T1000 (cell line): ENCODE measurements at places on chromosomes 5 and 9.

DNA sequence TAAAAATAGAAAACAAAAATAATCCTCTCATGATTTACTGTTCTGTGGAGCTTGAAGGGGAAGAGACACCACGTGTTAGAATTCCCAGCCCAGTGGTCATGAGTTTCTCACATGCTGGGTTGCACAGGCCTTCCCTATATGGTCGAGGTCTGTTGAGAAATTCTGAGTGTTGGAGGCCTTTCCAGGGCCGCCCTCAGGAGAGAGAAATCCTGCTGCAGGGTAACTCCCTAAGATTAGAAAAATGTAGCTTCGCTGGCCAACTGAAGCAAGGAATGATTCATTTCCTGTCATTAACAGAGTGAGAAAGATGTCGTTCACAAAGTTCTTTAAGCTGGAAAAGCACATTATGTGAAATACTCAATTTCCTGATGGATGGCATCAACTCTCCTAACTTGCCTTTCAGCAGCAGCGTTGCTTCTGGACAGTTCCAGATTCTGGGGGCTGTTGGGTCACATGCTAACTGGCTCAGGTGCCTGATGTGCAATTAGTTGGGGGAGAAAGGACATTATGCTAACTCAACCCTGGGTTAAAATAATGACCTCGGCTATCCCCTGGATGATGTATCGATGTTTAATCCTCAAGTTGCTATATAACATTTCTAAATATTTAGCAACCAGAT lies 104.8 kb upstream of the CD180 start:
- DNase-seq: no peak

DNA sequence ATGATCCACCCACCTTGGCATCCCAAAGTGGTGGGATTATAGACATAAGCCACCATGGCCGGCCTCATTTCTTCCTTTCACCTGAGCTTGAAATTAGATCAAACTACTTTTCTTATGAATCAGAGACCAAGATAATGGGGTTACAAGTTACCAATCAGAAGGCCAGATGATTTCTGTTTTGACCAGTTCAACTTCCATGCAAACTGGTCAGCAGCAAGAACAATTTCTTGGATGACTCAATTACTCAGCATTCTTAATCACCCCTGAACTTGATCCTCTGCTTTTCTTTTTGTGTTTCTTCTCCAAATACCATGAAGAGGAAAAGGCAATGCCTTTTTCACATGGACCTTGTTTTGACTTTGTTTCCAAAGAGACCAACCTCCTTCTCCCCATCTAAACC lies 10.0 kb upstream of the PLIN2 start:
- DNase-seq: no peak

GRCh38 chr9:6409811-6410210 lies 3.2 kb upstream of the UHRF2 start:
- DNase-seq: no peak

- DNase-seq: no peak
Measured at GRCh38 chr5:10306114-10306513, 1.6 kb downstream of the CMBL start.

DNA sequence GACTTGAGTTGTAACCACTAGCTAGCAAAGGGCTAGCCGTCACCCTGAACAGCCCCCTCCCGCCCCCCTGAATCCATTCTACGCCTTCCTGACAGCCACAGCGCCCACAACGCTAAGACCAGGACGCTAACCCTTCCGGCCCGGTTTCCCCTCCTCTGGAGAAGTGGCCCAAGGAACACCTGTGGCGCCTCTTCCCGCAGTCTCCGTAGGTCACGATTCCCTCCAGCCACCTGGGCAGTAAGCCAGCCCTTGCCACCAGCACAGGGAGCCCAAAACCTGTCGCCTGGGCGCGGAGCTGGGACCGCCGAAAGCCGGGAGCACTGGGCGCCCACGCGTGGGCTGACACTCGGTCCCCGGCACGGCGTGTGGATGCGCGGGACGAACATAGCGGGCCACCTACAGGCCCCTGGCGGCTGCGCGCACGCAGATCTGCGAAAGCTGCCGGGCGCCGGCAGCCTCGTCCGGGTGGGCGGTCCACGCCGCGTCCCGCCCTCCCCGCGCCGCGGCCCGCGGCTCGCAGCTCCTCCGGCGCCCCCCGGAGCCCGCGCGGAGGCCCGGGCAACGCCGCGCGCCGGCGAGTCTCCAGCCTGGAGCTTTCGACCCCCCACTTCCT lies 596 bp downstream of the IRF1 start:
- DNase-seq: no peak

DNA sequence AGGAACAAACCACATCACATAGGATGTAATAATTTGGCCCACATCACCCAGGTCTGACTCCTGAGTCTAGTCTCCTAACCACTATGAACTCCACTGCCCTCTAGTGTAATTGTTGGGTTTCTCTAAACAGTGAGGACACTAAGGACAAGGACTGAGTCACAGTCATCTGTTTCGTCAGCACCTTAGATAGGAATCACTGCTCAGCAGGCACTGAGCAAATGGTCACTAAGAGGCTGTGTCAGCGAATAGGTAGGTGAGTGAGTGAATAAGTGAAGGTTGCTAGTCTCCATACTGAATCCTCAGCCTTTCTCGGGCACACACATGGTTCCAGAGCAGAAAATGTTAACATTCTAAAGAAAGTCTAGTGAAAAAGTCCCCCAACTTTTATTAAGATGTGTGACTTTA lies 278.6 kb downstream of the SPOCK1 start:
- DNase-seq: peak; percentile 35

DNA sequence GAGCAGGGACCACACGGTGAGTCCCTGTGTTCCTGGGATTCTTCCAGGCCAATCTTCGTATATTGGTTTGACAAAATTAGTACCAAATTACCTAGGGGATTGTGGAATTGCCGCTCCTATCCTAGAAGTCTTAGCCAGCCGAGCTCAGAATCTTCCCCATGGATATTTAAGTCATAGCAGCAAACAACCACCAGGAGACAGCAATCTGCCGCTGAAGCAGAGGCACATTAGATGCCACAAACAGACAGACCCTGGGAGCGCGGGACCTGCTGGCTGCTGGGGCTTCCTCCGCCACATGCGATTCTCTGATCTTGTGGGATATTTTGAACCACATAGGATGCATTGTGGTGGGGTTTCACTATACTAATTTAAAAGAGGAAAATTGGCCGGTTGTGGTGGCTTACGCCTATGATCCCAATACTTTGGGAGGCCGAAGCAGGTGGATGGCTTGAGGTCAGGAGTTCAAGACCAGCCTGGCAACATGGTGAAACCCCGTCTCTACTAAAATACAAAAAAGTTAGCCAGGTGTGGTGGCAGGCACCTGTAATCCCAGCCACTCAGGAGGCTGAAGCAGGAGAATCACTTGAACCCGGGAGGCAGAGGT lies 31.7 kb upstream of the ZBTB43 start:
- no peak for DNase-seq

GRCh38 chr5:168307925-168308584 lies 16.6 kb downstream of the WWC1 start:
- no peak for DNase-seq

DNA sequence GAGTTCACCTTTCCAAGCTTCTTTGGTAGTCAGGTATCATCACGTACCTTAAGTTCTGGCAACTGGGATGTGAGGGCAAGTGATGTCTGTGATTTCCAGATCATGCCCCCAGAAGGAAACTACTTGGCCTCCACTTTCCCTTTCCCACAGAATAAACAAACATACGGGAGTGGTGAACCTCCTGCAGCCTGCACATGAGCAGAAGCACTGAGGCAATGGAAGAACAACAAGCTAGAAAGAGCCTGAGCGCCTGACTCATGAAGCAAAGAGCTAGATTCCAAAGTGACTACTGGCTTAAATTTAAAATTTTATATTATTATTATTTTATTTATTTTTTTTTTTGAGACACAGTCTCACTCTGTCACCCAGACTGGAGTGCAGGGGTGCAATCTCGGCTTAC lies 35.0 kb downstream of the ARL15 start:
- DNase-seq: no peak

- no peak for DNase-seq
Measured at GRCh38 chr5:73363911-73364730, 84.5 kb downstream of the FOXD1 start.

- DNase-seq: no peak
Measured at GRCh38 chr9:23730364-23730763, 95.7 kb downstream of the ELAVL2 start.

DNA sequence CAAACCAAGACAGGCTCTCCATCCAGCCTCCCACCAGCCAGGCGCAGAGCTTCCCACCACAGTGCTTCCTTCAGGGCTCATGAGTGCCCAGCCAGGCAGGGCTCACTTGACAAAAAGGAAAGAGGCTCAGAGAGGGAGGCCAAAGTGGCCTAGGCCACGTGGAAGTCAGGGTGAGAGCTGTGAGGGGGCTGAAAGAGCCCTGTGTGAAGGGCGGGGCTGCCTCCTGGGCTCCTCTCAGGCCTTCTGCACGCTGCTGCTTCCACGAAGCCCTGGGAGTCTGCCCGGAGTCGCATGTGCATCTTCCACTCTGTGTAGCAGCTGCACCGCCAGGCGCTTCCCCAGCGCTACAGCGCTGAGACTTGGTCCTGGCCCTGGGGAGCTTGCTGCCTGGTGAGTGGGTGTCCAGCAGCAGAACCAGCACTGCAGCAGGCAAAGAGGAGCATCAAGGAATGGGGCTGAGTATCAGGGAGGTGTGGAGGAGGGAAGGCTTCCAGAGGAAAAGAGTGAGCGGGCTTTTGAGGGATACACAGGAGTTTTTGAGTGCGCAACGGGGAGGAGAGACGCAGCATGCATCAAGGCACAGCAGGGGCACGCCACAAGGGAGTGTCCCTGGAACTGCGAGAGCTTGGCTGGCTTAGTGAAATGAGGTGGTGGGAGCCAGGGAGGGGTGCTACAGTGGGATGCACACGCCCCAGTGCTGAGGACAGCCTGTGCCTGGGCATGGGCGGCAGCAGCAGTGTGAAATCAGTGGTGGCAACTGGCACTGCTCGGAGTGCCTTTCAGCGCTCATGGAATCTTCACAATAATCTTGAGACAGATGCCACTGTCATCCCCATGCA lies 178.0 kb downstream of the GAPVD1 start:
- DNase-seq: no peak

DNA sequence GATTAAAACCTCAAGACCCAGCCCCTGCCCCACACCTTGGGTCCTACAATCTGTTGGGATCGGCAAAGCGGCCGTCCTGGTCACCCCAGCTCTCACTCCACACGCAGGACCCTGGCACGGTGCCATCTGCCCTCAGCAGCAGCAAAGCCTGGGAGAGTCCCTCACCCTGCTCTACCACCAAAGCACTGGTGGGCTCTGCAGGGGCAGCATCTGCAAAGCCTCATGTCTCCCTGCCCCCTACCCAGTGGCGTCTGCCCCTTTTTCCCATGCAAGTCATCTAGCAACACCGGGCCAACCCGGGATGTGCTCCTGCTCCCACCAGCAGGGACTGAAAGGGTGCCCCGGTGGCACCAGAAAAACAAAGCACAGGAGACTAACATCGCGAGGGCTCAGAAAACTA lies 19.6 kb upstream of the CNOT6 start:
- DNase-seq: no peak

DNA sequence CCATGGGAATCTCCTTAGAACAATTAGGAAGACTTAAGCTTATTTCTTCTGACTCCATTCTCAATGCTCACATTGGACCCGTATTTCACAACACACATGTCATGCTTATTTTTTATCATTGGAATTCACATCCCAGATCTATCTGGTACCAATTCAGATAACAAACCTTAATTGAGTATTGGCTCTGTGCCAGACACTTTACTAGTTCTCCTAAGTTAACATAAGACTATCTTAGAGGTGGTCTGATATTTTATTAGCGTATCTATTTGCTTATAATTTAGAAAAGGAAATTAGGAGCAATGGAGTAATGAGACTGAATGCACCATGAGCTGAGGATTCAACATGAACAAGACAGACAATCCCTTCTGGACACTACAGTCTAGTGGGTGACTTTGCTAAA lies 45.1 kb downstream of the FBXL7 start:
- no peak for DNase-seq

- DNase-seq: no peak
Measured at GRCh38 chr5:157648275-157648990, 3.8 kb downstream of the SOX30 start.

DNA sequence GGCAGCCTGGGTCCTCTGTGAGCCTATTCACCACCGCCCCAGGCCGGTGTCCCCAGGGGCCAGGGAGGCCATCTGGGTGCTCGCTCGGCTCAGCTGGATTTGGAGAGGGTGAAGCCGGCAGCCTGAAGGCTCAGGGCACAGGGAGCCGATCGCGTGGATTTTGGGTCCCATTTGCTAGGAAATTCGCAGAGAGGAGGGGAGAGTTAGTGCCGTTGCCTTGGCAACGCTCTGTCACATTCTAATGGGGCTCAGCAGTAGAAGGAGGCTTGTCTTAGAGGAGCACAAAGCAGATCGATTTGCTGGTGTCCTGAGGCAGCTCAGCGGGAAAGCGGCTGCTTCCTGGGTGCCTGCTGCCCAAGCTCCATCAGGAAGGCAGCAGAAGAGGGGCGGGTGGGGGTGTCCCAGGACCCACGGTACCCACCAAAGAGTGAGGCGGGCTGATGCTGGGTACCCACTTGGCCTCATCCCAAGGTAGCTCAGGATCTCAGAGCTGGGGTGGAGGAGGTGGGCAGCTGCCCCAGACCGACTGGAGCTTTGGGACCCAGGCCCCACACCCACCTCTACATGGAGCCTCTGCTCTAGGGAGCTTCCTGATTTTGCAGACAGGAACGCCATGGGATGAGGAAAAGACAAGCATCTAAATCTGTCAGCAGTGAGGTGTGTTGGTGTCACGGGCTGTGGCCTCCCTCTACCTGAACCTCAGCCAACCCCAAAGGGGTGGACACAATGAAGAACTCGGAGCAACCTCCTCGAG lies 17.1 kb upstream of the OLFM1 start:
- DNase-seq: no peak

- no peak for DNase-seq
Measured at GRCh38 chr5:163190283-163190682, 247.1 kb upstream of the CCNG1 start.
